ENCODE measurements at places on chromosomes 7 and 10.

DNA sequence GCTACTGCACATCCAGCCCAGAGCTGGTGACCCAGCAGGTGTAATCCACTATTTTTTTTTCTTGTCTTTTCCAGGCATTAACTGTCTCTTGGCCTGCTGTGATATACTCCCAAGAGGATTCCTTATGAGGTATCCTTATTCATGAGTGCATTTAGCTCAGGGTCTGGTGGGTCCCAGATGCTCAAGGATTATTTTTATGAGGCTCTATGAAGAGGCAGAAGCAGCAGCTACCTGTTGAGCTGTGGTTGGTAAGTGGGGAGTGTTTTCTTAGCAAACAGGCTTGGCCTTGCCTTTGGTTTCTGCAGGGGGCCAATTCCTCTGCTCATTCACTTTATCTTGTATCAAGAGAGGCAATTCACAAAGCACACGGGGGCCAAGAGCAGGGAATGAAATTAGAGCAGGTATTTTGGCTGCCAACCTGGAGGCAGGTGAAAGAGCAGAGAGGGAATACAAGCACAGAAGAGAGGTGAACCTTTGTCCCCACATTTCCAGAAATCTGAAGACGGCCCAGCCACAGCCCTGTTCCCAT, 221.6 kb downstream of the TMEM178B start:
- DNase-seq, result no peak

GRCh38 chr7:22867003-22867402, 44.4 kb upstream of the TOMM7 start:
- DNase-seq, result no peak

DNA sequence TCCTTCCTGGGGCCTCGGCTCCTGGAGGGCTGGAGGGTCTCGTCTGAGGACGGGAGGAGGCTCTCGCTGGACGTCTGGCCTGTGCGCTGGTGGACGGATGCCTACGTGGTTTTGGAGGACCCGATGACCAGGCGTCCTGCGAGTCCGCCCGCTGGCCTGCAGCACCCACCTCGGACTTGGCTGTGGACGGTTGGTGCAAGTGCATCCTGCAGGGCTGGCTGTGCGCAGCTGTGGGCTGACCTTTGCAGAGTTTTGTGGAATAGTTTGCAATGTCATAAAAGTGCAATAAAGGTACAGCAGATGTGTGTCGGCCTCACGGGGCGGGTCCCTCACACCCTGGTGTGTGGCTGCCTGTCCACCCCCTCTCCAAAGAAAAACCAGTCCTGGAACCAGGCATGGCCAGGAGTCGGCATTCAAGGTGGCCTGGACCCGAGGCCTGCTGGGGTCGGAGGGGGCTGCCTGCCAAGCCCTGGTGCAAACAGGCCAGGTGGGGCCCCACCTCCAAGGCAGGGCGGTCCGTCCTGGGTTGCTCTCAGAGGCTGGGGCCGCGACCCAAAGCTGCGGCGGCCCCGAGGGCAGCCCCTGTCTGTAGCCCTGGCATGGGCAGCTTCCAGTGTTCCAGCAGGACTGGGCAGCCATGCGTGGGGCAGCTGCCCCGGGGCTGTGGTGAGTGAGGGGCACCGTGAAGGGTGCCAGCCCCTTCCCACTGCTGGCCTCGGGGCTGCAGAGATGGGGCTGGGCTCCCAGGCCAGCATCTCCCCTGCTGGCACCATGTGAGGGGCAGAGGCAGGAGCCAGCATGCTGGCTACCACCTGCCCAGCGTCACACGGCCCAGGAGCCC, 29.3 kb upstream of the FOXL3 start:
- DNase-seq, result no peak

DNA sequence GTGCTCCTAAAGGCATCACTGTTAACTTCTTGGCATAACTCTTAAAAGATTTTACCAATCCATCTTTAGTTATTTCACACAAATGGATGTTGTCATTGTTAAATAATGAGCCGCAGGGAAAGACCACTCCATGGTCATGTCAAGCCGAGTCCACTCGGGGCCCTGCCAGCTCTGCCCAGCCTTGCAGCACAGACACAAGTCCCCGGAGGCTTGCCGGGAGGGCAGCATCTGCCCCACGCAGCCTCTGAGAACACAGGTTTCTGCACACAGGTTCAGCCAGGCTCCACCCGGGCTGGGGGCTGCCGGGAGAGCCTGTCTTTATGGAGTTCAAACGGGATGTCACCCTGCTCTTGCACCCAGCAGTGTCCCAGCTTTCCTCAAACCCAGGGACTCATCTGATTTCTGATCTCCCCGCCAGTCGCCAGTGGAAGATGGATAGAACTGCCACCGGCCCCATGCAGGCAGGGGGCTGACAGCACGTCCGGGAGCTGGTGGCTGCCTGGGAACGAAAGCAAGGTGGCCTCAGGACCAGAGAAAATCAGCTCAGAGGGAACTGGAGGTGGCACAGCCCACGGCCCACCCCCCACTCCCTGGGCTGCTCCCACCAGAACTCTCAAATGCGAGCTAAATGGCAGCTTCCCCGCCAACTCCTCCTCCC, 156.2 kb downstream of the TCERG1L start:
- no peak for DNase-seq

GRCh38 chr7:90777041-90777440, 180.9 kb downstream of the CDK14 start:
- DNase-seq, result no peak

DNA sequence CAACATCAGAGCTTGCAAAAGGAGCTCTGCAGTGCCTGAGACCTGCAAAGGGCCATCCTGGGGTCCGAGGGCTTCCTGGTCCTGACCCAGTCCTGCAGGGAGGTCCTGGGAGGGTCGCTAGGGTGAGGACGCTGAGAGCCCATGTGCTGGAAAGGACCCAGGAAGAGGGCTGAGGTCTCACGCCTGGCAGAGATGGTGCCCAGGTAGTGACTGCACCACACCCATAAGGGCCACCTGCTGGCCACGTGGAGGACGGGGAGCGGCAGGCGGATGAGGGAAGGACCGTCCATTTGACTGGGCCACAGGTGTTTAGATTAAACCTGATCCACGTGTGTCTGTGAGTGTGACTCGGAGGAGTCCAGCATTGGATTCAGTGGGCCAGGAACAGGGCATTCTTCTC, 392.8 kb downstream of the DNAJB6 start:
- no peak for DNase-seq

GRCh38 chr10:125151170-125151552, 9.2 kb downstream of the CTBP2 start:
- DNase-seq, result no peak

GRCh38 chr7:101554584-101555268, 74.4 kb downstream of the MYL10 start:
- DNase-seq, result no peak

- no peak for DNase-seq
These were observed 59.8 kb downstream of the DNAJC1 start for GRCh38 chr10:21943633-21944265.

DNA sequence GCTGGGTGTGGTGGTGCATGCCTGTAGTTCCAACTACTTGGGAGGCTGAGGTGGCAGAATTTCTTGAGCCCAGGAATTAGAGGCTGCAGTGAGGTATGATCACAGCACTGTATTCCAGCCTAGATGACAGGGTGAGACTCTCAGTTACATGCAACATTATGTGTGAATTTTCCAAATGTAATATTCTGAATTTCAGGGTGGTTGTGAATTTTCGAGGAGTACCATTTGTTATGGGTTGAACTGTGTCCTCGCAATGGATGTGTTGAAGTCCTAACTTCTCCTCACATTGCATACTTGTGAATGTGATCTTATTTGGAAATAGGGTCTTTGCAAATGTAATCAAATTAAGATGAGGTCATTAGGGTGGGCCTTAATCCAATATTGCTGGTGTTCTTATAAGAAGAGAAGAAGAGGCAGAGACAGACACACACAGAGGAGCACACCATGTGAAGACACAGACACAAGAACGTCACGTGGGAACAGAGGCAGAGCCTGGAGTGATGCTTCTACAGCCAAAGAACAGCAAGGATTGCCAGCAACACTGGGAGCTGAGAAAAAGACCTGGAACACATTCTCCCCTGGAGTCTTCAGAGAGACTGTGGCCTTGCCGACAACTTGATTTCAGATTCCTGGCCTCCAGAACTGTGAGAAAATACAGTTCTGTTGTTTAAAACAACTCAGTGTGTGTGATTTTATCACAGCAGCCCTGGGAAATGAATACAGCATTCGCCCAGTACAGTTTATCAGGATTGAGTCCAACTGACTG, 91.9 kb downstream of the ZNF783 start:
- no peak for DNase-seq

DNA sequence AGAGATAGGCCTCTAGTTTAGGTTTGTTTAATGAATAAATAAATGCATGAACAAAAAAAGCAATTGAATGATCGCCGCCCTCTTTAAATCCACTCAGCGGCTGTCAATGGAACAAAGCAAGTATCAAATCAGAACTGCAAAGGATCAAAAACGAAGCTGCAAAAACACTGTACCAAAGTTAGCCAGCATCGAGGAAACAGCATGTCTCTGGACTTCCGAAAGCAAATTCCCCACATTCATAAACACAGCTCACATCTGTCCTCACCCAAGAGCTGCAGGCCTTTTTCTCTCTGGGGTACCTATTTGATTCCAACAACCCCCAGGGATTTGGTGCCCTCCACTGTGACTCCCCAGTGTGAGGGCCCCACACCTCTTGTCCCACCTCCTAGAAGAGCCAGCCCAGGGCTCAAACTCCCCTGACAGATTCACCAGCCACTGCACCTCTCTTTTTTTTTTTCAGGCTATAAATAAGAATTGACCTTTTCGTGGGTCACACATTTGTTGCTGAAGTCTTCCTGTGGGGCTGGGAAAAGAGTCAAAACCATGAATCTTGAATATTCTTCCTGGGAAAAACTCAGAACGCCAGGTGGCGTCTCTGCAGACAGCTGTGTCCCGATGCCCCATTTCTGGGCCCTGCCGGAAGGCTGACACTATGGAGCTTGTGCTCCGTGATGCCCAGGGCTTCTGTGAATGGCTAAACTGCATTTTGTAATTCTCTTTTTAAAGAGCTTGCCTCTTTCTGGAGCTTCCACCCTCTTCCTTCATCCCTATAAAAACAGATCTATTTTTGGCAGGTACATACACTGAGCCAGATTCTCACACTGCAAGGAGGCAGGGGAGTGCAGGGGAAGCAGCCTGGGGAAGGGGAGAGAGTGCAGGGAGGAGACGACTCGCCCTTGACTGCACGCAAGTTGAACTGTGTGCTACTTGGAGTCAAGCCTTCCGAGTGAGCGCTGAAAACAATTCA, 51.7 kb downstream of the HSPA12A start:
- no peak for DNase-seq

DNA sequence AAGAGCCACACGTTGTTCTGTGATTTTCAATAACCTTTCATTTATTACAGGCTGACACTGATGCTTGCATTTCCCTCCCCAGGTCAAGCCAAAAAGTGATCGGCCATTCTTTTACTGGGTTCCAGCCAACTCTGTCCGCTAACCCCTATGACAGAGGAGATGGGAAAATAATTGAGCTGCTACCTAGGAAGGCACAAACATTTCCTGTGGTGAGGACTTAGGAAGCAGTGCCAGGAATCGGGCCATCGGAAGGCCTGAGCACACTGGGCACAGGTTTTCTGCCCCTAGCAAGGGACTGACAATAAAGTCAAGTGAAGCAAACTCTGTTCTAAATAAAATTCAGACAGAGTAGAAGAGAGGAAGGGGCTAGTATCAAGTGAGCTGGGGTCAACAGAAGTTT, 313.0 kb upstream of the AOAH start:
- no peak for DNase-seq

- DNase-seq, result no peak
These were observed 181.7 kb downstream of the LRMDA start for GRCh38 chr10:75612904-75613684.

- DNase-seq, result no peak
These were observed 240.6 kb downstream of the SNX13 start for GRCh38 chr7:17699696-17700095.

DNA sequence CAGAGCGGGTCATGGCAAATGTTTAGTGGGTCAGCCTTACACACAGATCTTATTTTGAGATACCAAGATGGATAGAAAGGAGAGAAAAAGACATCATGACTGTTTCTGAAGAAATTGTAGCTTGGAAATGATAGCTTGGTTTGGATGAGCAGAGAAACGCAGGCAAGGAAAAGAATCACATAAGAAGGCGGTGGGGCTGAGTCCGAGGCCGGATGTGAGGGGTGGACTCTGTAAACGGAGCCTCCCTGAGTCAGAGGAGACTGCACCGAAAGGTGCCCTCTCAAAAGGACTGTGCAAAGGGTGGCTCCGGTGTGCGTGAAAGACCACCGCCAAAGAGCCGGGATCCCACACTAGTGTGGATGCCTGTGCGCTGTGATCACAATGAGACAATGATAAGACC, 53.7 kb downstream of the ADARB2 start:
- no peak for DNase-seq

- no peak for DNase-seq
These were observed 115.3 kb upstream of the WDR11 start for GRCh38 chr10:120735773-120736371.

GRCh38 chr7:141820067-141820466, 21.2 kb downstream of the PRSS37 start:
- DNase-seq, result no peak

- no peak for DNase-seq
These were observed 85.9 kb downstream of the WIPF3 start for GRCh38 chr7:29892231-29892630.

DNA sequence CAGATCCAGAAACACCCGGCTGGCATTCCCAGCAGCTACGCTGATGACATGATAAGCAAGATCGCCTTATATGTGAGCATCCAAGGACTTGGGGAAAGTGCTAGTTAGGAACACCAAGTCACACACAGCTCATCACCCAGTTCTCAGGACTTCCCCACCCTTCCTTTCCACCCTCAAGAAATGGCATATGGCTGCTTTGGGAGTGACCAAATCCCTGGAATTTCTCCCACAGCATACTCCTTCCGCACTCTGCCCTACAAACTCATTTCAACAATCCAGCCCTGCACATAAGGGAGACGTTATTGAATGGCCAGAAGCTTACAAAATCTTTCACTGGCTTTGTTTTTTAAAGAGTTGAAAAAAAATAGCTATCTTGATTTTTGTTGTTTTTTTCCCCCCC, 4.2 kb downstream of the ITIH5 start:
- DNase-seq, result no peak

- DNase-seq, result no peak
These were observed 13.8 kb downstream of the CYP3A5 start for GRCh38 chr7:99666013-99666395.

DNA sequence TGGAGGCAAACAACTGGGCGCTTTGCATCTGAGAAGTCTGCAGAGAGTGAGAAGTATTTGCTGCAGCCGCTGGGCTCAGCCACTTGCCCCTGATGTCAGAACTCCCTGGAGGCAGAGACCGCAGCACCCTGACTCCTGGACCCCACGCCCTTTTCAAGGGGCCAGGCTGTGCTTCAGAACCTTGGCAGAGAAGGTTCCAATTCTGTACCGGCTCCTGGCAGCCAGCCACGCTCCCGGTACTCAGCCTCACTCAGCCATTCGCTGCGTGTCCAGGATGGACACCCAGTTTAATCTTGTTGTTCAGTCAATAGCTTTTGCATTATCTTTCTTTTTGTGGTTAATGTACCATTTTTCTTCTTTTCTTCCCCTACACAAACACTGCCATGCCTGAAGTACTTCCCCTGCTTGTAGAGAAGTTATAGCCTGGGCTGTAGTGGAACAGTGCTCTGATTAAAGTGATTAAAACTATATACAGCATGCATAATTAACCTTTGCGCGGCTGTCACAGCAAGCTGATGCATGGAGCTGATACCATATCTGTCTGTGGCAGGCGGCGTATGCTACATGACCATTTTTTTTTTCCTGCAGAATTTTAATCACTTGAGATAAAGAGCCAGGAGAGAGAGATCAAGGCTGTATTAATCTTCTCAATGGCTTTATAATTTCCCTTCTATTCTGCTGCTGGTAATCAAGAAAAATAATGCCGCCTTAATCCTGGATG, 578.5 kb downstream of the SDK1 start:
- DNase-seq, result no peak

GRCh38 chr7:16719699-16720098, 33.9 kb upstream of the TSPAN13 start:
- no peak for DNase-seq
